ENCODE measurements at places on chromosomes 1 and 21.

- DNase-seq, result no peak
Measured at GRCh38 chr1:242139442-242139841, 140.5 kb upstream of the MAP1LC3C start.

DNA sequence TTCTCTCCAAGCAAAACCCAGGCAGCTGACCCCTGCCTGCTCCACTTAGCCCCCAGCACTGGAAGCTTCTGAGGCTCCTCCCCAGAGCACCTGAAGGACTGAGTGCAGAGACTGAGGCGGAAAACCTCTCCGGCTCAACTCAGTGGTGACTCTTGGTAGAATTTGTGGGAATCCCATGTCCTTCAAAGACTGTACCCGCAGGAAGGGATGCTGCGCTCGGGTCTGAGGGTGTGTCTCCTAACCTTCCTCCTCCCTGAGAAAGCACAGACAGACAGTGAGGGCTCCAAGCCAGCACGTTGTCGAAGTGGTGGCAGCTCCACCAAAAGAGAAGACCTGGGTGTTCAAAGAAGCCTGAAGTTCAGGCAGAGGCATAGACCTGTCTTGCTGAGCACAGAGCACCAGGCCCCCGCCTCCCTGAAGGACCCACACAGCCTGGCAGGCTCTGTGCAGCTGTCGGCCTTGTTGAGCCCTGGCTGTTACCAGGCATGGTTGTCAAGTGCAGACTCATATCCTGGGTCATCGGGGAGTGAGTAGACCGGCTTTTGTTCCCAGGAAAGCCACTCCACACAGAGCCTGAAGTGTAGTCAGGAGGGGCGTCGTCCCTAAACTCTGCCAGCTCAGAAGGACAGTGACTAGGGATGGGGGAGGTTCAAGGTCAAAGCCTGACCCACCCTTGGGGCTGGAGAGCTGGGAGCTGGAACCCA, 36.7 kb downstream of the CSMD2 start:
- no peak for DNase-seq

DNA sequence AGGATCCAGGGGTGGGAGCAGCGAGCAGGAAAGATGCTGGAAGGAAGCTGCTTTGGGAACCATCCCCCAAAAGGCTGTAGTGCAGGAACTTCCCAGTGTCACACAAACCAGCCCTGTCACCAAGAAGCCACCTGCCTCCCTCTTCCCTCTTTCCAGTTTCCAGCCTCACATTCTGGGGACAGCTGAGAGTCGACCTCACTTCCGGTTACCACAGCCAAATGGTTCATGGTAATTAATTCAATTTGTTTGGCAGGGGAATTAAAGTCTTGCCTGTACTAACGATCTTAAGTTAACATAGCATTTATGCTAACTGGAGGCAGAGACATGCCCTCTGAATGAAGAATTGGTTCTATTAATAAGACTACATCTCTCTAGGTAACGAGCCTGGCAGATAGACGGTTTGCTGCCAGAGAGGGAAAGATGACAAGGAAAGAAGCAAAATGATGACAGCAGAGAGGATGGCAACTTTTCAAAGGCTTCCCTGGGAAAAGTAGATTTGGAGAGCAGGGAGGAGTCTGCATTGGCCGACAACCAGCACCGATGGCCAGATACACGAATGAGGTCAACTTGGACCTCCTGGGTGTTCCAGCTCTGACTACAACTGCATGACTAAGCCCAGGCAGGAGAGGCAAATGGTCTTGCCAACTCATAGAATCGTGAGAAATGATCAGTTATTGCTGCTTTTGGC, 64.1 kb downstream of the TMCO4 start:
- no peak for DNase-seq

DNA sequence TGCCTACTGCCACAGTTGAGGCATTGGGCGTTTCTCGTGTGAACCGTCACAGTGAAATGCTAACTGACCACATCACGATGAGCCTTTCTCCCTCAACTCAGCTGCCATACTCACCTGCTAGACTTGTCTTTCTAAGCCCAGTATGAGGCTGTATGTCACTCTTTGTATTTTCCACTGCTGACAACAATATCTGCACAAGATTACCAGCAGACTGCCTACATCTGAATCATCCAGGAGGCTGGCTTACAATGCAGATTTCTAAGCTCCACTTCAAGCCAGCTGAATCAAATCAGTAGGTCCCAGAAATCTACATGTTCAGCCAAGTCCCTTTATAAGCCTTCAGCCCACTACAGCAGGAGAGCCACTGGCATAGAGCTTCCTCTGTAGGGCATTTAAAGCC, 355.0 kb upstream of the DUSP10 start:
- DNase-seq, result no peak

GRCh38 chr1:168585937-168586336, 9.5 kb downstream of the XCL1 start:
- no peak for DNase-seq

DNA sequence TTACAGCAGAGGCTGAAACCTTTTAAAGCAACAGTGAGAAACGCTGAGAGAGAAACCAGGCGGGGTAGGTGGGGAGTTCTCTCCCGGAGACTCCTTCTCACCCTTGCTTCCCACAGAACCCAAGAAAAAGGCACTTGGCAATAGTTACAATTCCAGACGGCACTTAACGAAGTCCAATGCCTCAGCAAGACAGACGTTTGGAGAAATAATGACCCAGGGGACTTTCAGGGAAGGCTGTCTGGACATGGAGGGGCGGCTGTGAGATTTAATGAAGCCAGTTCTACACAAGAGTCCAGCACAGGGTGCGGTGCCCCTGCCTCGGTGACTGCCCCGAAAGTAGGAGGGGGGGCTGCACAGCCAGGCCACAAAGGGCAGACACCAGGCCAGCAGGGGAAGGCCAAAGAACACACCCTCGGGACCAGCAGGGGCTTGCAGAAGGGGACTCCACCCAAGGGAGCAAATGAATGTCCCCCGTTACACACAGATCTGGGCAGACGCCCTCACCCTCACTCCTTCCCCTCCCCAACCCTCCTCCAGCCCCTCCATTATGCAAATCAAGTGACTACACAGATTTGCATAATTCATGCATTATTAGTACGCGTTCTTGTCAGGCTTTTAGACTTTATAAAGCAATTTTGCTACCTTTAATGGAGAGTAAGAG, 26.3 kb downstream of the KCNN3 start:
- DNase-seq, result no peak

- peak; percentile 62 for DNase-seq
Measured at GRCh38 chr1:941588-942383, 17.3 kb downstream of the NOC2L start.

DNA sequence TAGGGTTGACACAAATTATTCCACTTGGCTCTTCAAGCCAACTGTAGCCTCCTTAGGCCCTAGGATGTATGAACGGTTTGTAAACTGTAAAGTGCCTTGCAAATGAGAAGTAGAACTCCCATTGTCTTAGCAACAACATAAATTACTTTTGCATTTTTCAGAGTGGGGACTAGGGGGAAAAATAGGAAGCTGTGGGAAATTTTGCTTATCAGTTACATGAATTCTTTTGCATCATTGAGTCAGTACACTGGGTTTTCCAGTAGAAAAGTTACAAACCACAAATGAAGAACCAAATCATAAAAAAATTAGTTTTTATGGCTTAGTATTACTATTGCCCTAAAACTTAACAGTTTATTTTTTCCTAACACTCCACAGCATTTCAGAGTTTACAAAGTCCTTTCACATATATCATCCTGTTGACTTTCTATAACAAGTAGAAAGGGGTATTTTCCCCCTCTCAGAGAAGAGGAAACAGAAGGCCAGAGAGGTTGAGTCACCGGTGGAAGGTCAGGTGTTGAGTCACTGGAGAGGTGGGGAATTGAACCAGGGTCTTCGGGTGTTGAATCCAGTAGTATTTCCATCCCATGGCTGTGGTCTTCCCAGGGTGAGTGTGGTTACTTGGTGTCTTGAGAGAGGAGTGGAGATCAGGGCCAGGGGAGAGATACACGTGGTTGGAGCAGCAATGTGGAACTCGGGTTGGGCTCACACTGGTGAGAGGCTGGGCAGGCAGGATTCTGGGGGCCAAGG, 71.9 kb upstream of the USP24 start:
- DNase-seq, result peak; percentile 38

- DNase-seq, result no peak
Measured at GRCh38 chr1:89089962-89090361, 25.0 kb upstream of the GBP1 start.

GRCh38 chr1:42852608-42852980, 6.2 kb downstream of the ZNF691 start:
- DNase-seq, result no peak

GRCh38 chr1:109433322-109433721, 7.1 kb upstream of the PSMA5 start:
- DNase-seq, result no peak

GRCh38 chr1:207134581-207134980, 30.5 kb downstream of the C4BPA start:
- DNase-seq, result no peak

- DNase-seq, result no peak
Measured at GRCh38 chr1:212485913-212486618, 53.3 kb downstream of the NENF start.

DNA sequence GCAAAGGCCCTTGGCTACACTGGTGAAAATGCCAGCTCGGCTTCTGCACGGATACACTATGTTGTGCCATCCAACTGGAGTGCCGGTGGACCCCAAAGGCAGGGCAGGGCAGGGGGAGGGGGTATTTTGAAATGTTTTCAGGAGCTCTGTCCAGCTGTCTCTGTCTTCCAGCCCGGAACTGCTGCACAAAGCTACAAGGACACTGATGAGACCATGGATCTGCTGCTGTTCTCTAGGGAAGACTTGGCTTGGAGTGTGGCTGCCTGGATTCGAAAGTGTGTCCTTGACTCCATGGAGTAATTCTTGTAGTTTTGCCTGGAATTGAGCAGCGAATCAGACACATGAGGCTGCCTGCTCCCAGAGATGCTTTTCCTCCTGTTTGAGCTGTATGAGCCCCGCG, 42.4 kb downstream of the TTC39A start:
- DNase-seq, result no peak

DNA sequence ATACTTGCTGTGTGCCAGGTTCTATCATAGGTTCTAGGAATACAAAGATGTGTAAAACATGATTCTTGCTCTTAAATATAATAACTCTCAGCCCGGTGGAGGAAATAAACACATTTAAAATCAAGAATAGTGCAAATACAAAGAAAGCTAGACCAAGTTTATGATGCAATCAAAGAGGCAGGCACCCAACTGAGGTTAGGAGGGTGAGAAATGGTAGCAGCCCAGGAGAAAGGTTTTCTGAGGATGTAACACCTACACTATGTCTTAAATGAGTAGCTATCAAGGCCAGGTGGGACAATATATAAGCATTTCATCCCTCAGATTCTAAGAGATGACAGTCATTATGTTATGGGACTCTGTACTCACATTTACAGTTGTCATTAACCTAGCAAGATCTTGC, 9.7 kb upstream of the PIGC start:
- DNase-seq, result no peak

GRCh38 chr1:235504122-235504493, at the start of gene B3GALNT2:
Gene B3GALNT2, minus strand, starts transcription at chr1:235504452. Its CDS starts 200 bp downstream, at chr1:235504252.
- no peak for DNase-seq

DNA sequence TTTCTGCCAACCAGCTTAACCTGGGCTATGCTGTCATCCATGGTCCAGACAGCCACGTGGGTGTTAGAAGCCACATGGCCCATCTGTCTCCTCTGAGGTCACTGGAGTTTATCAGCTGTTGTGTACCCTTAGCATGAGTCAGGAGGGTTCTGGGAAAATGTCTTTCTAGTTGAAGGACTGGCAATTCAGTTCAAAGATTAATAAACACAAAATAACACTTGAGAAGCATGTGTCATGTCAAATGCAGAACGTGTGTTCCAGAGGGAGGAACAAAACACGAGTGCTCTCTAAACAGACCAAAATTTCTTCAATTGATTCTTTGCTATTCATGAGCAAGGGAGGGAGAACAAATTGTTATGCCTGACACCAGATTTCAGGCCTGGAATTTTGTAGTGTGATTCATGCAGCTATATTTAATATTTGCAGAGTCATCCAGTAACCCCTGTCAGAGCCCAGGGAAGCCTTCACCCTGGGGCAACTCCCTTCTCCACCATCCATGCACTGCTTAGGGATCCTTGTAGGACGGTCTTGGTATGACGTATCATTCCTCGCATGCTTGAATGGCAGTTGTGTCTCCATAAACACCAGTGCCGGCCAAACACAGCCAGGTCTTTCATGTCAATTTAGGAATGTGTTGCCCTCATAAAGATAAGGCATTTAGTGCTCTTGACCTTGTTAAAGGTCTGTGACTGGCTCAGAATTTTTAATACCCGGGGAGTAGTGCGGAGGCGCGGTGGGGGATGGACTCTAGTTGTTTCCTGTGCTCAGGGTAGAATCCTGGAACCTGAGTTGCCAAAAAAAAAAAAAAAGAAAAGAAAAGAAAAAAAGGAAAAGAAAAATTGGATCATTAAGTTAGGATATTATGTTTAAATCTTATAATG, 27.7 kb upstream of the DYRK1A start:
- no peak for DNase-seq

DNA sequence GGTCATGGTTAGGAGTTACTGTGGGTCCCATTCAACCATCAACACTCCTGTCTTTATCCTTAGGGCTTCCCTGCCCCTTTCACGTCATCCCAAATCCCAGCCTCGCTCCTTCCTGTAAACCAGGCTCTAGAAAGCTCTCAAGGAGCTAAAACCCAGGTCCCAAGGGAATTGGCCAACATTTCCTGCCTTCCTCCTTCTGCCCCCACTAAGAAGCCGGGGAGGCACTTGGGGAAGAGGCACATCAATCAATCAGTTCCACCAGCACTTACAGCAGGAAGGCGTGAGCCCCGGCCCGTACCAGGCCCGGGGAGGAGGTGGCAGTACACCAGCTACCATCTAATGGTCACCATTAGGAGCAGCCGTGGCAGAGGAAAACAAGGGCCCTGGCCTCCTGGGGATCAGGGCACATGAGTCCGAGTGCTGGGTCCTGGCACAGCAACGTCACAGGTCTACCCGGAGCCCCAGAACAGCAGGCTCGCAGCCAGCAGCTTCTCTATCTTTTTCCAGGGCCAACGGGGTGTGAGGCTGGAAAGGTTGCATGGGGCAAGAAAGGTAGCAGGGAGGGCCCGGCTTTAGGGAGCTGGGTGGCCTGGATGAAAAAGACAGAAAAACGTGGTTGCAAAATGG, 108.6 kb downstream of the CASZ1 start:
- DNase-seq, result no peak

GRCh38 chr1:18090636-18091035, 17.0 kb upstream of the IGSF21 start:
- no peak for DNase-seq

DNA sequence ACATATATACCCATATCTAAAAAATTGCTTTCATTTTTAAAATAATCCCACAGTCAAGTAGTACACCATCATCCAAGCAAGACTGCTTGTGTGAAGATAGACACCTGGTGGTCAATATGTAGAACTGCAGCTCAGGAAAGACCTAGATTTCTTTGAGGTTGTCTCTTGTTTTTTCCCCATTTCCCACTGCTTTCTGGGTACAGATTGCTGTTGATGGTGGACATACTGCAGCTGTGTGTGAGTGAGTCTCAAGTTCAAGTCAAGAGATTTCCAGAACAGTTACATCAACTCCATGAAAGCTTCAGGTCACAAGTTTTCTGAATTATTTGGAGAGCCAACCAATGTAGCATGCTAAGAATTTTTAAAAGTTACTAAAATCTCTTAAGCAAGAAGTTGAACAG, 306.4 kb downstream of the DUSP10 start:
- DNase-seq, result no peak

- DNase-seq, result no peak
Measured at GRCh38 chr1:184272175-184272866, 114.5 kb upstream of the C1orf21 start.
